ENCODE measurements at places on chromosomes 7 and 10.

GRCh38 chr10:100988166-100988565 is 823 bp downstream of the TWNK start:
- no peak for DNase-seq
- H3K4me1 ChIP-seq = peaks cover 24% of the 10 kb centered on the region
- H3K4me3 ChIP-seq = peak overlapping the region; percentile 98
- no peaks in the 10 kb centered on the region for H3K27me3 ChIP-seq

GRCh38 chr10:35341521-35341920 is 5.2 kb downstream of the CCNY start:
- no peaks in the 10 kb centered on the region for H3K27me3 ChIP-seq
- peak overlapping the region; percentile 25 for H3K4me3 ChIP-seq
- H3K36me3 ChIP-seq = peaks cover 10% of the 10 kb centered on the region
- no peak for DNase-seq
- H3K4me1 ChIP-seq = peaks cover 72% of the 10 kb centered on the region
- peak overlapping the region; percentile 64 for H3K27ac ChIP-seq

GRCh38 chr10:52965938-52966401 is 193.4 kb upstream of the MBL2 start:
- no peaks in the 10 kb centered on the region for H3K36me3 ChIP-seq
- DNase-seq = no peak
- no peaks in the 10 kb centered on the region for H3K4me1 ChIP-seq
- no peak overlapping the region for H3K4me3 ChIP-seq

DNA sequence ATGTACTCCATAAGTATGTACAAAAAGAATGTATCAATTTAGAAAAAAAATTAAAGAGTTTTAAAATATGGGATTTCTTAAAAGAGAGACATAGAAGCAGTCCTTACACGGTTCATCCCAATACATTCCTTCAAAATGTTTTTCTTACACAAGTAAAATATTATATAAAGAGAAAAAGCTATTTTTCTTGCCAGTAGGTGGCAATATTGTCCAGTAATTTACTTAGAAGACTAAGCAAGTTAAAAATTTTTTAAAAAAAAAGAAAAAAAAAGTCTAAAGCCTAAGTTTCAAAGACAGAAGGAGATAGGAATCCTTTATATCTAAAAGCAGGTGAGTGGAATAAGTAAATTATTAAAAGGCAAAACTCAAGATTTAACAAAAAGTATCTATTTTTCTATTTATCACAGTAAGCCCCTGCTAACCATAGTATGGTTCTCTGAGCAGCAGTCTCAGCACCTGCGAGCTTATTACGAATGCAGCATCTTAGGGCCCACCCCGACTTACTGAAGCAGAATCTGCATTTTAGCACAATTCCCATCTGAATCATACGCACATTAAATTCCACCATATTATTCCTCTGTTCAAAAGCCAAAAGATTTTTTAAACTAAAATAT is 240.6 kb downstream of the DGKI start:
- H3K27me3 ChIP-seq = peaks cover 4% of the 10 kb centered on the region
- no peaks in the 10 kb centered on the region for H3K4me1 ChIP-seq
- H3K36me3 ChIP-seq = no peaks in the 10 kb centered on the region
- H3K4me3 ChIP-seq = no peak overlapping the region
- no peak for DNase-seq

DNA sequence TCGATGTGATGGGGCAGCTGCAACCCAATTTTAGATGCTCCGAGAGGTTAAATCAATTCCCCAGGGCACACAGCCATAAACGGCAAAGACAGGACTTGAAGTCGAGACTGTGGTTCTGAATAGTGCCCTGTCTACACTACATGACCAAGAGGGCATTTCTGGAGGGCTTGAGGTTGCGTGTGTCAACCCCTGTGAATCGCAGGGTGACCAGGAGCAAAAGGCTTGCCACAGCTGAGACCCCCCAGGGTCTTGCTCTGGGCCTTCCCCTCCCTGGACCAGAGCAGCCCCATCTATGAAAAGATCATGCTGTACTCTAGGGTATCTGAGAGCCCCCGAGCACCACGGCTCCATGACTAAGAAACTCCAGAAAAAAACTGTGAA is 26.8 kb upstream of the RASGEF1A start:
- H3K4me3 ChIP-seq = no peak overlapping the region
- H3K27me3 ChIP-seq = peaks cover 9% of the 10 kb centered on the region
- peaks cover 83% of the 10 kb centered on the region for H3K4me1 ChIP-seq
- H3K36me3 ChIP-seq = peaks cover 7% of the 10 kb centered on the region
- H3K27ac ChIP-seq = peak overlapping the region; percentile 73

GRCh38 chr10:22459496-22459895 is 114.2 kb downstream of the SPAG6 start:
- DNase-seq = no peak
- H3K36me3 ChIP-seq = no peaks in the 10 kb centered on the region
- peaks cover 12% of the 10 kb centered on the region for H3K4me1 ChIP-seq
- H3K4me3 ChIP-seq = no peak overlapping the region
- H3K27ac ChIP-seq = no peak overlapping the region
- peaks cover 3% of the 10 kb centered on the region for H3K27me3 ChIP-seq

DNA sequence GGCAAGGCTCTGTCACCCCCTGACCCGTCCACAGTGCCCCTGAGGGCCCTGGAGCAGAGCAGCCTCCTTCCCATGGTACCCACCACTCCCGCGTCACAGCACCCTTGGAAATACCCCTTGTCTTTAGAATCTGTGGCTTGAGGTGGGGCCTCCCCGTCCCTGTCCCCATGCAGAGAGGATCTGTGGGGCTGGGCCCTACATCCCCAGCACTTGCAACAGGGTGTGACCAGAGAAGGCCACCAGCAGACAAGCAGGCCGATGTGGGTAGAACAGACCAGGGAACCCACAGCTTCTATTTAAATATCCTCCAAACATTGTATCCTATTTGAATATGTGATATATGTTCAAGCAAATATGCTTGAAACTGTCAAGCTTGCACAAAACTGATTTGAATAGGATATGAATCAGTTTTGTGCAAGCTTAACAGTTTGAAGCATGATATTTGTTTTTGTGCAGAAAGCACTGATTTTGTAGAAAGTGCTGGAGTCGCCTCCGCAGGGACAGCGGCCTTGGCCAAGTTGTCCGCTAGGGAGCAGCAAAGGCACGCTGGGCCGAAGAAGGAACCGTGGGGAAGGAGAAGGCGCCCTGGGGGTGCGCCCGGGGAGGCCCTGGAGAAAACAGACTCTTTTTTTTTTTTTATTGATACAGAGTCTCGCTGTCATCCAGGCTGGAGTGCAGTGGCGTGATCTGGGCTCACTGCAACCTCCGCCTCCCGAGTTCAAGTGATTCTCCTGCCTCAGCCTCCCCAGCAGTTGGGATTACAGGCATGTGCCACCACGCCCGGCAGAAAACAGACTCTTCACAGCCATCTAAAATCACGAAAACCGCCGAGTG is 2.2 kb downstream of the CFAP46 start:
- no peaks in the 10 kb centered on the region for H3K36me3 ChIP-seq
- no peak for DNase-seq
- no peak overlapping the region for H3K4me3 ChIP-seq
- no peaks in the 10 kb centered on the region for H3K4me1 ChIP-seq
- H3K27ac ChIP-seq = peak overlapping the region; percentile 40

- no peaks in the 10 kb centered on the region for H3K36me3 ChIP-seq
- no peaks in the 10 kb centered on the region for H3K4me1 ChIP-seq
- H3K27me3 ChIP-seq = no peaks in the 10 kb centered on the region
- H3K27ac ChIP-seq = no peak overlapping the region
- DNase-seq = no peak
Observed at GRCh38 chr7:122363144-122363543, 58.6 kb upstream of the FEZF1 start.

DNA sequence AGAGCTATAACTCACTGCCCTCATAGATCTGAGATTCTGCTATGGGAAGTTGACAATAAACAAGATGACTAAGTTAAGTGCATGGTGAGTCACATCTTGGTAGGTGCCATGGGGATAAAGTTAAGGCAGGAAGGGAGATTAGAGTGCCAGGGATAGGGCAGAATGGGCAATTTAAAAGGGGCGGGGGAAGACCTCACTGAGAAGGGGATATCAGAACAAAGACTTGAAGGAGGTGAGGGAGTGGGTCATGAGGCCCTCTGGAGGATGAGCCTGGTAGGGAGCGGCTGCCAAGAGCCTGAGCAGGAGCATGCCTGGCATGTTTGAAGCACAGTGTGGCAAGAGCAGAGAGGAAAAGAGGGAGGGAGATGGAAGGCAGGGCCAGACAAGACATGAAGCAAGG is 34.8 kb upstream of the INMT start:
- DNase-seq = no peak
- no peak overlapping the region for H3K4me3 ChIP-seq
- H3K36me3 ChIP-seq = peaks cover 23% of the 10 kb centered on the region
- no peak overlapping the region for H3K27ac ChIP-seq
- no peaks in the 10 kb centered on the region for H3K4me1 ChIP-seq
- H3K27me3 ChIP-seq = peaks cover 2% of the 10 kb centered on the region

DNA sequence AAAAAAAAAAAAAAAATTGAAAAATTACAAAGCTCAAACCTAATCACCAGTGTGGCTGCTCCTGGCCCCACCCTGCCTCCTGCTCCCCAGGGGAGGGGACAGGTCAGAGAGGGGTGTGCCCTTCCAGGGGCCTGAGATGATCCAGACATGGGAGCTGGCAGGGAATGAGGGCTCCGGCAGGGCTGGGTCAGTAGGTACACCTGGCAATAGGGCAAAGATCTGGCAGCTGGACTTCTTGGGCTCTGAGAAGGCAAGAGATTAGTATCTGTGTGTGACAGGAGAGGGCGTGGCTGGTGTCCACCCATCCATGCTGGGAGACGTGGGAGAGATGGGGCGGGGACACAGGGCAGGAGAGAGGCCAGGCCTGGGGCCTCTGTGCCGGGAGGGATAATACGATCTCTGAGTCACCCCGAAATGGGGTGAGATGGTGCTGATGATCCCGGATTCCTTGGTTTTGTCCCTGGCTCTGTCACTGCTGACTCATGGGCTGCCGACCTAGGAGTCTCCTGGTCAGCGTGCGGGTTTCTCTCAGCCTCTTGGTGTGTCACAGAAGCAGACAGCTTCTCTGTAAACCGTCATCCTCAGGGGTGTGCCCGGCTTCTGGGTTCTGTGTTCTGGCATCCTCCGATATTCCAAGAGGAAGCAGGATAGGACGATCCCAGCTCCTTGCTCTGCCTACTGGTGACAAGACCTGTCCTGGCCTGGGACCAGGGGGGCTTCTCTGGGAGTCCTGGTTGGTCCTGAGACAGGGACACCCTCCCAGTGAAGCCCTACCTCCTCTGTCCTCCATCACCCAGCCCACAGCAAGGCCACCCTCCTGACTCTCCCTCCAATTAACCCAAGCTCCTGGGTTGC is 8.2 kb upstream of the CLDN4 start:
- H3K27ac ChIP-seq = no peak overlapping the region
- no peak for DNase-seq
- peaks cover 16% of the 10 kb centered on the region for H3K27me3 ChIP-seq
- no peaks in the 10 kb centered on the region for H3K36me3 ChIP-seq
- peaks cover 5% of the 10 kb centered on the region for H3K4me1 ChIP-seq

GRCh38 chr7:21828841-21829240 is 116.9 kb downstream of the CDCA7L start:
- H3K27ac ChIP-seq = no peak overlapping the region
- H3K36me3 ChIP-seq = no peaks in the 10 kb centered on the region
- H3K27me3 ChIP-seq = peaks cover 2% of the 10 kb centered on the region
- H3K4me3 ChIP-seq = no peak overlapping the region

GRCh38 chr7:12942609-12943008 is 255.2 kb downstream of the ARL4A start:
- DNase-seq = no peak
- no peaks in the 10 kb centered on the region for H3K4me1 ChIP-seq
- no peak overlapping the region for H3K27ac ChIP-seq
- H3K36me3 ChIP-seq = no peaks in the 10 kb centered on the region

GRCh38 chr7:33410266-33410665 is 280.9 kb downstream of the BBS9 start:
- no peaks in the 10 kb centered on the region for H3K36me3 ChIP-seq
- DNase-seq = no peak
- no peak overlapping the region for H3K27ac ChIP-seq
- H3K4me3 ChIP-seq = no peak overlapping the region

DNA sequence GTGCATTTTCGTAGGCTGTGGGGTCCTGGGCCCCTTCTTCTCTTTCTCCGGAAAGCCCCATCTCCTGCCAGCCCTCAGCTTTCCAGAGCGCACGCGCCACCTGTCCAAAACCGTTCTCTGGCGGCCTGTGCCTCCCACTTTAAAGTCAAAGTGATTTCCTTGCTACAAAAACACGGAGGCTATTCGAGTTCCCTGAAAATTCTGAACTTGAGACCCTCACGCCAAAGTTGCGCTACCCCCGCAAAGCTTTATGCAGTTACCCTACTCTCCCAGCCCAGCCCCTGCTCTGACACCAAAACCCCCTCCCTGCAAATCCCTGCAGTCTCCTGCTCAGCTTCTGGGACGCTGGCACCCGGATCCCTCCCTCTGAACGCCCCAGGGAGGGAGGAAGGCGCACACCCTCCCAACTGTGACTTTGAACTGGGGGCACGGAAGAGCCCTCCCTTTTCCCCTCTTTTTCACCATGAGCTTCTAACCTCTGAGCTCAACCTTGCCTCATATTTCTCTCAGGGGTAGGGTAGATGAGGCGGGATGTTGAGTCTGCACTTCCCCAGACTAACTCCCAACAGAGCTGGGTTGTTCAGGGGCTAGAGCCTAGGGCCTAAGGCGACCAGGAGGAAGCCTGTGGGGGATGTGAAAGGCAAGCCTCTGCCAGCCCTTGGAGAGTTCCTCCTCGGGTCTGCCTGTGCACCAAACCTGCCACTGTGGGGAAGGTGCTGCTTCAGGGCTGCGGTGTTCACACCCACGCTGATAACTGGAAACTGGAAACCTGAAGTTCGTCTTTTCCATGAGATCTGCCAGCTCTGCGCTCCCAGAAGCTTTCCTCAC is 2.7 kb upstream of the PAX4 start:
- H3K27ac ChIP-seq = no peak overlapping the region
- no peak for DNase-seq
- H3K36me3 ChIP-seq = no peaks in the 10 kb centered on the region
- H3K27me3 ChIP-seq = peaks cover 51% of the 10 kb centered on the region

DNA sequence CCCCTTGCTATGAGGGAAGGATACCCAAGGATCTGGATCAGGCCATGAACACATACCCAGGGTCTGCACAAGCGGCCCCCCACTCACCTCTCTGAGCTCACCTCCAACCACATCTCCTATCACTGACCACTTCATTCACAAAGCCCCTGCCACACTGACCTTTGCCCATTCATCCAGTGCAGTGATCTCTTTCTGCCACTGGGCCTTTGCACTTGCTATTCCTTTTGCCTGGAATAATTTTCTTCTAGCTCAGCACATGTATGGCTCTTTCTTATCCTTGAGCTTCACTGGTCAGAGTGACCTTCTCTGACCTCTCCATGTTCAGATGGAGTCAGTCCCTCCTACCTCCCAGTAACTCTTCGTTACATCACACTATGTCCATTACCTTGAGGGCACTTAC is 48.3 kb downstream of the ADRA2A start:
- no peak for DNase-seq
- peaks cover 17% of the 10 kb centered on the region for H3K27me3 ChIP-seq
- no peak overlapping the region for H3K27ac ChIP-seq
- no peaks in the 10 kb centered on the region for H3K4me1 ChIP-seq
- no peaks in the 10 kb centered on the region for H3K36me3 ChIP-seq

GRCh38 chr7:80643336-80643915 is 5.0 kb downstream of the CD36 start:
- H3K27me3 ChIP-seq = no peaks in the 10 kb centered on the region
- no peak overlapping the region for H3K4me3 ChIP-seq
- no peaks in the 10 kb centered on the region for H3K36me3 ChIP-seq
- H3K27ac ChIP-seq = no peak overlapping the region

- H3K4me3 ChIP-seq = no peak overlapping the region
- H3K4me1 ChIP-seq = no peaks in the 10 kb centered on the region
- H3K36me3 ChIP-seq = no peaks in the 10 kb centered on the region
- no peak overlapping the region for H3K27ac ChIP-seq
Observed at GRCh38 chr10:34959786-34960185, 130.4 kb downstream of the CUL2 start.
